ENCODE measurements at places on chromosomes 16 and 17.

DNA sequence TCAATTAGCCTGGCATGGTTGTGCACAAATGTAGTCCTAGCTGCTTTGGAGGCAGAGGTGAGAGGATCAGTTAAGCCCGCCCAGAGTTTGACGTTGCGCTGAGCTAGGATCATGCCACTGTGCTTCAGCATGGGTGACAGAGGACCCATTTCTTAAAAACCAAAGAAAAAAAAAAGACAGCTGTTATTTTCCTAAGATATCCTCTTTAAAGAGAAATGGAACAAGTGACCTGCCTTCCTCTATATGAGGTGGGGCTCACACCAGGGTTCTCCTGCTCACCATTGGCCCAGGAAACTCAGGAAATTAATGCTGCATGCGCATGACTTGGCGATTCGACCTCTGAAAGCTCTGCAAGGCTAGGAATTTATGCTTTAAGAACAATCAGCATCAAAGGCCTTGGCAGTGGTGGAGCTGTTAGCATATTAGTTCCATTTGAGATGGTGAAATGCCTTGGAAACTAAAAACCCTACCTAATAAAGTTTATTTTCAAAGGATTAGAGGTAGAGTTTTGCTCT lies 108.3 kb downstream of the RBFOX1 start:
- DNase-seq = no peak

- no peak for DNase-seq
Measured at GRCh38 chr16:11557801-11558200, 28.9 kb downstream of the LITAF start.

DNA sequence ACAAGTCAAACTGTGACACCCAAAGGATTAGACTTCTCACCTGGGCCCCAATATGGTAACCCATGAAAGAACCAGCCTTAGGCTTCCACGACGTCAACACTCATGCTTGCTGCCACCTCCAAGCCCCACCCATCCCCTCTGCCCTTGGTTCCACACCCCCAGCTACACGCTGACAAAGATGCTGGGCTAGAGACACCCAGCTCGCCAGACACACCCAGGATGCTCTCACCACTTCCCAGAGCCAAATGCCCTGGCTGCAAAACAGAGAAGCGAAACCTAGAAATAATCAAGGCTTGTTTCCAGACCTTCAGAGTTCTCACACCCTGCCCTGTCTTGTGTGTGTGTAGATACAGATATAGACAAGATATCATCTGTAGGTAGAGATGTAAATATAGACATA lies 26.0 kb upstream of the ADCY9 start:
- no peak for DNase-seq

DNA sequence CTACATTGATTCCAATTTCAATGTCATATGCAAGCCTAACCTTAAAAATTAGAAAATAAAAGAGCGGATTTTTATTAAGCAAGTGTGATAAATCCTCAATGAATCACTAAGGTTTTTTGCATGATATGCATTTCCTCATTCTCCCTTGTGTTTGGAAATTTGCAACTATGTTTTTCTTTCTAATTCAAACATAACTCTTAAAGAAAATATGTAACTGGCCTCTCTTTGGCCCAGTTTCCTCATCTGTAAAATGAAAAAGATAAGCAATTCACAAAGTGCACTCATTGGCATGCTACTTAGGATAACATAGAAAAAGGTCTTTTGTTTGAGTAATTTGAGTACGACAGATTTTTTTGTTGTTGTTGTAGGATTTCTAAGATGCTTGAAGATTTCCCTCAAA lies 295.5 kb downstream of the CDH11 start:
- DNase-seq = no peak

GRCh38 chr16:30379158-30379783 lies 3.1 kb downstream of the SEPTIN1 start:
- DNase-seq = no peak

GRCh38 chr17:70772761-70773160 lies 603.4 kb downstream of the KCNJ2 start:
- no peak for DNase-seq

DNA sequence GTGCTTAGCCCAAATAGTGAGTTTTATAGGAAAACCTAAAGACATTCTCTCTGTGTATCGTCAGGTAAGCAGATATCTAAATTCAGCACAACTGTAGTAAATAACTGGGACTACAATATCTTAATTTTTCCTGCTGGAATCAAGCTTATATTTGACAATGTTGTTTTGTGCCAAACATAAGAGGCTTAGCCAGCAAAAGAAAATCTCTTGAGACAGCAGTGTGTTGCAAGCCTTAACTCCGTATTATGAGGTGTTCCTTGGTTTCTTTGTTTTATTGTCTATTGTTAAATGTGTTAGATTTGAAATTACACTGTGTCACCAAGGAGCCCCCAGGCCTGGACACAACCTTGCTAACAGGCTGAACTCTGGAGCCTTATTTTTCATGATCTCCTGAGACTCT lies 1570.6 kb upstream of the GOT2 start:
- DNase-seq = no peak

DNA sequence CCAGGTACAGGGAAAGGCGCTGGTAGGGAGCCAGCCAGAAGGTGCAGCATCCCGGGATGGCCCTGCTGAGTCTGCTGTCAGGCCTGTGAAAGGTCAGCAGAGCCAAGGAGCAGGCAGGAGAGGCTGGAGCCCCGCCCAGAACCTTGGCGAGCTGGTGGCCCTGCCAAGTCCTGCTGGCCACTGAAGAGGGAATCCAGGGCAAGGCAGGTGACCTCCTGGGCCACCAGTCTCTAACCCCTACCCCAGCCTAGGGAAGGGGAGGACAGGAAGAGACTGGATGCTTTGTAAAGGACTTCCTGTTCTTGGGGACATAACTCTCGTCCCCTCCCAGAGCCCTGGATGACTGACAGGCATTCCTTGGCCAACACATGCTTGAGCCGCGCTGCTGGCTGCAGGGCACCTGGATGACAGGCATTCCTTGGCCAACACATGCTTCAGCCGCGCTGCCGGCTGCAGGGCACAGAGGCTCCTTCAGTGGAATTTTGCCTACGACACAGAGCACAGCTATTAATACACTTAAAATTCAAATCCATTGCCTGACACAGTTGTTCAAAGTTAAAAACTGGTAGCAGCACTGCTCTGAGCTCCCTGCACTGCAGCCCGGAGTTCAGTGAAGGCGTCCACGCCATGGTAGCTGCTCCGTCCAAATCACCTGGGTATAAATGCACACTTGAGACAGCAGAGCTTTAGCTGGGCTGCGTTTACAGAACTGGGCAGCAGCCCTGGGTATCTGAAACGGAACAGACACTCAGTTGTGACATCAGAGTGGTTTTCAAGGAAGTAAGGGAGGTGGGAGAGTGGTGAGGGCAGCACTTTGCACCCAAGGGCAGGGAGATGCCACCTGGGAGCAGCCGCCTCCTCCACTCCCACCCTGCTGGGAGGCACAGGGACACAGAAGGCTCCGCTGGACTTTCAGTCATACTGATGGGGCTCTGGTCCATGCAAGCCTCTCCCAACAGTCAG lies 2.0 kb upstream of the BRICD5 start:
- no peak for DNase-seq

- DNase-seq = no peak
Measured at GRCh38 chr17:8426094-8426720, 9.5 kb upstream of the NDEL1 start.

GRCh38 chr16:87464691-87465300 lies 28.0 kb downstream of the ZCCHC14 start:
- DNase-seq = no peak

- DNase-seq = no peak
Measured at GRCh38 chr16:8505327-8505991, 84.9 kb downstream of the TMEM114 start.

GRCh38 chr16:15464401-15465186 lies 30.2 kb downstream of the BMERB1 start:
- DNase-seq = no peak

GRCh38 chr17:69575346-69575761 lies 160.9 kb downstream of the MAP2K6 start:
- DNase-seq = no peak

- DNase-seq = no peak
Measured at GRCh38 chr16:24041834-24042631, 206.2 kb downstream of the PRKCB start.

DNA sequence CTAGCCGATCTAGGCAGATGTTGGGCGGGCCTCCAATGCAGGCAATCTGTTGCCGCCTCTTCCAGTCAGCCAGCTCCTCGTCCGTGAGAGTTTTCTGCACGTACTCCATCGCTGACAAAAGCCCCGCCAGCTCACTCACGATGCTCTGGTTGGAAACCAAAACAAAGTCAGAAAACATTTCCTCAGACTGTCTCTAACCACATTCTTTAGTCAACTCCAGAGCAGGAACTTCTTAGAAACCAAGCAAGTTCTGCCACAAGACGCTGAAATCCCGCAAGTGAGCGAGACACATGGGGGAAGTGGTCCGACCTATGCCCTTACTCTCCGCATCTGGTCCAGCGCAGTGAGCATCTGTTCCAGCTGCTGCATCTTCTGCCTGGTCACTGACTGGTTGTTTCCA lies 49.1 kb downstream of the STAT5A start:
- no peak for DNase-seq

GRCh38 chr17:76034428-76035350 lies 7.6 kb upstream of the EVPL start:
- DNase-seq = no peak

DNA sequence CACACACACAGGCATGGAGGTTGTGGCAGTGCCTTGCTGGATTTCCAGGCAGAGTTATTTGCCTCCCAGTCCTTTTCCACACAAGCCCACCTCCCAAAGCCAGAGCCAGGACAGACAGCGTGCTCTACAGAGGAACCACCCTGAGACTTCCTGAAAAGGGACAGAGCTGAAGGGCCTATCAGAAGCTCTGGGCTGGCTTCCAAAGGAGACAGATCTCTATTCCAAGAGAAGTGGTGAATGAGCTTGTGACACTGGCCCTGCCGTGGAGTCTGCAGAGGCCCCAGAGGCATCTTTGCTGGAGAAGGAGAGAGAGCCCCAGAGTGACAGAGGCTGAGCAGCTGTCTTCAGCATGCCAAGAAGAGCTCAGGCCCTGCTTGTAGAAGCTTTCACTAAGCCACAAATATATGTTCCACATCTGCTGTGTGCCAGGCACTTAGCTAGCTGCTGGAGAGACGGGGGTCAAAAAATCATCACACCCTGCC lies 8.3 kb upstream of the LPCAT2 start:
- DNase-seq = no peak

GRCh38 chr17:31379597-31380205 lies 11.8 kb upstream of the RAB11FIP4 start:
- DNase-seq = no peak

GRCh38 chr16:20897253-20897897 lies 2.8 kb downstream of the DCUN1D3 start:
- DNase-seq = no peak

DNA sequence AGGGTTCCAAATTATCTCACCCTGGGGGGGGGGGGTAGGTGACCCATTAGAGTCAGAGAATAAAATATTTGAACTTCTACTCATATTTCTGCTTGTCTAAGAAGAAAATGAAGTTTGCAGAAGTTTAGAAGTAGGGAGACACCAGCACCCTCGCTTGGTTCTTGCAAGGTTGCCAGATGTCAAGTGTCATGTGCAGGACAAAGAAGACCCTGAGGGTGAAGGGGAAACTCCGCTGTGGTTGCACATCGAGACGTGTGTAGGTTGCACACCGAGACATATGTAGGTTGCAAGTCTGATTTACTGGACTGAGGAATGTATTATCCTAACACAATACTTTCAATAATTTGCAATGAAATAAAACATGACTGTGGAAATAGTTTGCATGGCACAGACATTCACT lies 42.4 kb upstream of the IRF8 start:
- no peak for DNase-seq

DNA sequence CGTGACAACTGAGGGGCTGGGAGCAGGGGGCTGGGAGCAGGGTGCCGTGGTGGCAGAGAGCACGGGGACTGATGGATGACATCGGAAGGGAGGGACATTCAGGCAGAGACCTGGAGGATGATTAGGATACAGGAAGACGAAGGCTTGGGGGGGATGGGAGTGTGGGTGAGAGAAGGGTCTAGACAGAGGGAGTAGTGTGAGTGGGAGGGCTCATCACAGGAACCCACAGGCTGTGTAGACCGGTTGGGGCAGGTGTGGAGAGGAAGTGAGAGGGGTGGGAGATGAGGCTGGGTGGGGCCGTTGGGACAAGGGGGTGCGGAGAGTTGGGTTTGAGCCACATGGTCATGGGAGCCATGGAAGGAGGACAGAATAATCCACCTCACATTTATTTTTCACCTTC lies 83.8 kb downstream of the RAP1GAP2 start:
- no peak for DNase-seq

GRCh38 chr17:38420518-38420917 lies 7.7 kb upstream of the ARHGAP23 start:
- DNase-seq = no peak

DNA sequence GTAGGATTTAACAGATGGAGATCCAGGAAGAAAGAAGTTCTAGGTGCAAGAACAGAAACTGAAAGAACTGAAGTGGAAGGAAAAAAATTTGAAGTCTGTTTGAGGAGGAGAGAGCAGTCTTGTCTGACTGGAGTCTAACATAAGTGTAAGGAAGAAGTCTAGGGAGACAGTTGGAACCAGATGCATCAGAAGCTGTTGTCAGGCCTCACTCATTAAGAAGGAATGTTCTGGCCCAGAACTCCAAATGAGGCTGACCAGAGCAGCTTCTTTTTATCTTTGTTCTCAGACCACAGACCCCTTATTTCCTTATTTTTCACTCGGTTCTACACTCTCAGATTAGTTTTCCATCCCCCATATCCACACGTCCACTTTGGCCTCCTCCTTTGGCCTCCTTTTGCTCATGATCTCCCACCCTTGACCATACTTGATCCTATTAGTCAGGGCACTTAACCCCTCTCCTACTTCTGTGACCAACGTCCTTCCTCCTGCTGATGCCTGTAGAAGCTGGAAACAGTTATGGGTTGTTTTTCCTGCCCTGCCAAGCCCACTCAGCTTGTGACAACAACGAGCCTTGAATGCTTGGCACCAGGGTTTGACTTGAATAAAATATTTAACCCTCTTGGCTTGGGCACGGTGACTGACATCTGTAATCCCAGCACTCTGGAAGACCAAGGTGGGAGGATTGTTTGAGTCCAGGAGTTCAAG lies 7.0 kb upstream of the MYH2 start:
- no peak for DNase-seq

- DNase-seq = no peak
Measured at GRCh38 chr17:78537217-78537860, 39.9 kb downstream of the DNAH17 start.

GRCh38 chr16:75948886-75949285 lies 222.6 kb upstream of the CPHXL start:
- DNase-seq = no peak

GRCh38 chr16:77686385-77686784 lies 35.9 kb upstream of the NUDT7 start:
- DNase-seq = no peak

- DNase-seq = no peak
Measured at GRCh38 chr17:34820922-34821321, 140.3 kb downstream of the CCT6B start.

DNA sequence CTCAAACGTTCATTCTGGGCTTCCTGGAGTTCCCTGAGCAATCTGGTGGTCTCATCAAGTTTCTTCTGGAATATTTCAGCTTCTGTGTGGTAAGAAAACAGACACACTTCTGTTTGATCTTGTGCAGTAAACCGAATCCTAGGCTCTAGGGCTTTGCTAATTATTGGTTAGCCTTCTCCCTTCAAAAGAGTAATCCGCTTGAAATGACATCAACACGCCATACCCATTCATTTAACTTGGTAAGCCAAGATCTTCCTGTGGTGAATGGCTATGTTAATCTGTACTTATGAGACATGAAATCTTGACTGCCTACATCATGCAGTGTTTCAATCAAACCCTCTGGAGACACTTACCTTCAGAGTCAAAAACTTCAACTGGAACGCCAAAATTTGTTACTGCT lies 48.5 kb downstream of the BRD7 start:
- DNase-seq = no peak

GRCh38 chr17:75571197-75571884 lies 16.3 kb upstream of the MYO15B start:
- DNase-seq = no peak

- no peak for DNase-seq
Measured at GRCh38 chr16:10536814-10537389, 43.5 kb downstream of the EMP2 start.

Data from cortex of kidney (tissue), 1 donor.